ENCODE measurements at places on chromosomes 13 and 19.
A peak's percentile ranks its signal among the peaks of the same experiment; 100 is the strongest.

DNA sequence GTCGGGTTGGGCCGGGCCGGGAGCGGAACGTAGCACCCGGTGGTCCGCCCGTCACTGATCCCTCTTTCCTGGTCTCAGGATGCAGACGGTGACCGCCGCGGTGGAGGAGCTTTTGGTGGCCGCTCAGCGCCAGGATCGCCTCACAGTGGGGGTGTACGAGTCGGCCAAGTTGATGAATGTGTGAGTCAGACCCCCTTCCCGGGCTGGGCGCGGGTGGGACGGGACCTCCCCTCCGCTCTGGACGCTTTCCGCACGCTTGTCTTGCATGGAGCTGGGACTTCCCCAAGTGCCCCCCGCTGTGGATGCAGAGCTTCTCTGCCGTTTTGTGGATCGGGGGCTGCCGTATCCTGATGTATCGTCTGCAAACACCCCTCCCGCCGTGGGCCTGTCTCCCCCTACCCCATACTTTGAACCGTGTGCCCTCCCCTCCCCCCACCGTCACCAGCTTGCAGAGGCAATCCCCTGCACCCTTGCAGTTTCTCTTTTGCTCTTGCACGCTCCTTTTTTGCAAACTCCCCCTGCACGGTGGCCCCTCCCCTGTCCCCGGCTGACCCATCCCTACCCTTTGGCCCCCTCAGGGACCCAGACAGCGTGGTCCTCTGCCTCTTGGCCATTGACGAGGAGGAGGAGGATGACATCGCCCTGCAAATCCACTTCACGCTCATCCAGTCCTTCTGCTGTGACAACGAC is 669 bp downstream of the GADD45B start:
- peak overlapping the region; percentile 88 for H3K27ac ChIP-seq
- no peaks in the 10 kb centered on the region for H3K27me3 ChIP-seq
- H3K36me3 ChIP-seq: peaks cover 5% of the 10 kb centered on the region

- H3K27me3 ChIP-seq: no peaks in the 10 kb centered on the region
- H3K4me1 ChIP-seq: no peaks in the 10 kb centered on the region
- DNase-seq: no peak
- no peak overlapping the region for H3K4me3 ChIP-seq
- no peak overlapping the region for H3K27ac ChIP-seq
These were observed 26.2 kb downstream of the SIAH3 start for GRCh38 chr13:45825387-45825650.

DNA sequence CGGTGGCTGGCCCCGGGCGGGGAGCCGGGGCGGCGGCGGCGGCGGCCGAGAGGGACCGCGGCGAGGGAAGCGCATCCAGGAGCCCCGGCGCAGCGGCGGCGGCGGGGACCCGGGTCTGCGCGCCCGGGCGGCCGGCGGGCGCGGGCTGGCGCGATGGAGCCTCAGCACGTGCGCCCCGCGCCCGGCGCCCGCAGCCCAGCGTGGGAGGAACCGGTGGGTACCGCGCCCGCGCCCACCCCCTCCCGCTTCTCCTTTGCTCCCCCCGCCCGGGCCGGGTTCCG is 7.8 kb upstream of the DGKH start:
- H3K27ac ChIP-seq: peak overlapping the region; percentile 68
- no peak for DNase-seq
- no peaks in the 10 kb centered on the region for H3K27me3 ChIP-seq
- 0 out of 2 replicates have a peak, but pooled peaks cover 4% of the 10 kb centered on the region for H3K4me1 ChIP-seq
- no peaks in the 10 kb centered on the region for H3K36me3 ChIP-seq

GRCh38 chr13:25171170-25171516 is 945 bp downstream of the AMER2 start:
- peak overlapping the region; percentile 30 for H3K4me3 ChIP-seq
- no peaks in the 10 kb centered on the region for H3K36me3 ChIP-seq
- H3K4me1 ChIP-seq: peaks cover 7% of the 10 kb centered on the region
- DNase-seq: no peak

All from SK-N-SH (cell line).